GM23338 (cell line): ENCODE measurements at places on chromosomes 3 and 15.
A peak's percentile ranks its signal among the peaks of the same experiment; 100 is the strongest.

GRCh38 chr3:60756241-60757030 is 494.8 kb downstream of the FHIT start:
- DNase-seq = no peak

- DNase-seq = peak; percentile 7
Measured at GRCh38 chr3:159929171-159930141, 59.2 kb upstream of the IL12A start.

DNA sequence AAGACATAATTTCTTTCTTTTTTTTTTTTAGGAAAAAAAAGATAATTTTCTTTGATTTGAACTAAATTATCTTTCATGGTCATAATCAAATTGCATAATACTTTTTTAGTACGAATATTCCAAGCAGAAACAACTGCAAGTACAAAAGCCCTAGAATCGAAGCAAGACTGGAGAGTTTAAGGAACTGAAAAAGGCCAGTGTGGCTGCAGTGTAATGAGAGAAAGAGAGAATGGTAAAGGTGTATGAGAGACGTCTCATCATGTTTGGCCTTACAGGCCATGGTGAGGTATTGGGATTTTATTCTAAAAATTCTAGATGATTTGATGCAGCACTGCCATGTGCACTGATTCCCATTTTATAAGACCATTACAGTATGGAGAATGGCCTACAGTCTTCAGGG is 180.9 kb downstream of the SUCNR1 start:
- no peak for DNase-seq

DNA sequence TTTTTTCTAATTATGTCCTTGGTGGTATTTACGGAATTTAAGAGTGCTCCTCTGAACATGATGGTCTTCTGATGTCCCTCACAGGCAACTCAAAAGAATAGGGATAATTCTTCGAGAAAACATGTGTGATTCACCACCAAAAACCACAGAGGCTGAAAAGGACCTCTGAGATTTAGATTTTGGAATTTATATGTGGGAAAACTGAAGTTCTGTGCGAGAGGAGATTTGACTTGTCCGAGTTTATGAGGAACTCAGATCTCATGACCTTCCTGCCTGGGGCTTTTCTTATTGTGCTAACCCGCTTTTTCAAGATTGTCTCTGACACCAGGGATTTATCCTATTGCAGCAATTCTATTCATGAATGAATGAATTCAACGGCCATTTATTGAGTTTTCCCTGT is 142.4 kb downstream of the FAM43A start:
- DNase-seq = no peak

- DNase-seq = no peak
Measured at GRCh38 chr3:8183627-8184026, 318.0 kb upstream of the LMCD1 start.

GRCh38 chr3:111669926-111670630 is 74.9 kb upstream of the ZBED2 start:
- DNase-seq = no peak

- DNase-seq = no peak
Measured at GRCh38 chr3:32454731-32455608, 47.7 kb downstream of the CMTM6 start.

GRCh38 chr15:90456236-90456635 is 68.2 kb downstream of the IQGAP1 start:
- DNase-seq = peak; percentile 56

GRCh38 chr3:41053220-41053619 is 146.1 kb upstream of the CTNNB1 start:
- no peak for DNase-seq

- DNase-seq = no peak
Measured at GRCh38 chr15:70154718-70155347, 57.1 kb upstream of the TLE3 start.

- no peak for DNase-seq
Measured at GRCh38 chr3:181966393-181966792, 254.7 kb downstream of the SOX2 start.

- no peak for DNase-seq
Measured at GRCh38 chr3:88364926-88365325, 215.2 kb downstream of the C3orf38 start.

GRCh38 chr15:81165535-81165934 is 31.1 kb upstream of the IL16 start:
- no peak for DNase-seq

DNA sequence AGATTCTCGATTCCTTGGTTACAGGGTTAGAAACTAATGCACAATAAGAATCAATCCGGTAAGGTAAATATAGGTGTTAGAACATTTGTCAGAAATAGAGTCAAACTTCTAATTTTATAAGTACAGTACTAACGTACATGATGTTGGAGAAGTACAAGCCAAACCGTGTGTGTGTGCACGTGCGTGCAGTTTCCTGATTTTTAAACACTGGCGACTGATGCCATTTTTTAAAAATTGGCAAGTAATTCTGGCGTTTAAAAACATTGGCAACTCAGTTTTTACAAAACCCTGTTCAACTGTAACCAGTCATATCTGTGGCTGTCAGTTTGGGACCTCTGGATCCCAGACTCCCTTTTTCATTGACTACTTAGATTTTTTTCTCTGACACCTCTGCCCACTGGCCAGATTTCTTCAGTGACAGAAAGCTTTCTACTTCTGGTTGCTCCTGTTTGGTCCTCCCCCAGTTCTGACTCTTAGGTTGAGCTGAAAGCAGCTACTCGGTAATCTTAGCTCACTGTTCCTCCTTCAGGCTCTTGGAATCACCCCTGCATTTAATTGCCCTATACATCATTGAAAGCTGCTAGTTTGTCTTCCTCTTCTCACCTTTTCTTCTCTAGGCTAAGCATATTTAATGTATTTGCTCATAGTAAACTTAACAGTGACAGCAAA is 843 bp downstream of the ATG7 start:
- DNase-seq = no peak

DNA sequence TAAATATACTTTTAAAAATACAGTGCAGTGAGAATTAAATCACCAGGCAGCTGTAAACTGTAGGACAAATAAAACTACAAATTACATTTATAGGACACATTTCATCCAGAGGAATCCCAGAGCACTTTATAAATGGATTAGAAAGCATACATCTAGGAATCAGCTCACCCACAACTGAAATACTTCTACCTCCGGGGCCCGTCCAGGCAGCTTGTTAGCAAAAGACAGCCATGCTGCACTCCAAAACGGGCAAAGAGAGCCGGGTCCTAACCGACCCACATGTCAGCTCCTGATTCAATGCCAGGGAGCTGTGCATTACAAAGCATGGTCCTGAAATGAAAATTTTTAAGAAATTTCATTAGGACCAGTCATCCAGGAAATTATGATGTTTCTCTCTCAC is 234.1 kb downstream of the CBLB start:
- DNase-seq = no peak

DNA sequence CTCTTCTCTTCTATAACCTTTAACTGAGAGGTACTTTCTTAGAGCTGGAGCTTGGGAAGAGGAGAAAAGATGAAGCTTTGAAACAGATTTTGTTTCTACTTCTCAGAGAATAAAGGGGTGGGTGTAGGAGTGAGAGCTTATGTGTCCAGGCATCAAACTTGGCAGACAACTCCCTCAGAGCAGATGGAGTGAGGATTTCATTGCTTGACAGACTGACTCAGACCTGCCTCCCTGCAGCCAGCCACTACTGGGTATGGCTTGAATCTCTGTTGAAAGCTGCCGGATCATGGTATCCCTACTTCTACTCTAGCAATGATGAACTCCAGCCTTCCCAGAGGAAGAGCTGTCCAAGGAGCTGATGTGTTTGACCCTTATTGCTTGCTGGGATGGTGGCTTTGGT is 36.7 kb downstream of the SYN2 start:
- DNase-seq = no peak

GRCh38 chr3:11629716-11630115 is 14.0 kb downstream of the VGLL4 start:
- DNase-seq = no peak

GRCh38 chr3:168383573-168383972 is 287.8 kb upstream of the GOLIM4 start:
- no peak for DNase-seq

DNA sequence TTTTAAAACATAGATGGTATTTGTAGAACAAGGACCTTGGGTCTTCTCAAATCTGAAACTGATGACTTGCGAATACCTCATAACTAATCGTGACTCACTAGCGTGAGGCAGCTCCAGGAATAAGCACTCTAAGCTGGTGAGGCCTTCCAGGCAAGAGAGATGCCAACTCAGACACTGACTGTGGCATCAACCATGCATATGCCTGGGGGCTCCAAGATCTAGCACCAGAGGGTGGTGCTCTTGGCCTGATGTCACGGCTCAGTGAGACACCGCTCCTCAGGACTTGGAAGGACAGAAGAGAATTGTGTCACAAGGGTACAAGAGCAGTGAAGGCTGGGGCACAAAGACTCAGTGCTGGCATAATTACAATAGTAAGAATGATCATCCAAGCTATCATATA is 125.0 kb upstream of the TRIM42 start:
- DNase-seq = peak; percentile 3

DNA sequence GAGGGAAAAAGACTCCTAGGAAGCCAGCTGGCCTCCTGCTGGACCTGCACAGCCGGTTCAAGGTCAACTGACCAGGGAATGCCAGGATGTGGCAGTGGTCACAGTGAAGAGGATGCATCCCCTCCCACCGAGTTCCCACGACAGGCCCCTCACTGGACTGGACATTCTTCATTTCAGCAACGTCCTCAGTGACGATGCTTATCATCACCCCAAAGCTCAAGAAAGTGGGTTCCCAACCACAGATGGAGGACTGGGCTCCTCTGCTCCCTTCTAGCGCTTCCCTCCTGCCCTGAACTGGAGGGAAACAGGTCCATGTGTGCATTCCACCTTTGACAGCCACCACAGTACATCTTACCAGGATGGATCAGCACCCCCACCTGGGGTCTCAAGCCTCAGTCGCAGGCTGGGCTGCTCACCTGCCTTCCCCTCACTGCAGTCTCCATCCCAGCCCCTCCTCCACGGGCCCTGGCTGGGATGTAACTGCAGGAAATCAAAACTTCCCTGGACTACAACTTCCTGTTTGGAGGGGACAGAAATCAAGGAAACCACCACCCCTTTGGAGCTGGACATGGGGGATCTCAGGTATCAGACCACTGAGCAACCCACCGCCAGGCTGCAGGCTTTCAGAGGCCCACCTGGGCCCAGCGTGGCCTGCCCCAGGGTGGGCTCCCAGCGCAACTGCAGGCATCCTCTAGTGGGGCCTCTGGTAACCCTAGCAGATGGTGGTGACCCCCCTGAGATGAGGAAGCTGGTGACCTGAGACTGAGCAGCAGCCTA is 7.3 kb downstream of the CALML4 start:
- DNase-seq = no peak

DNA sequence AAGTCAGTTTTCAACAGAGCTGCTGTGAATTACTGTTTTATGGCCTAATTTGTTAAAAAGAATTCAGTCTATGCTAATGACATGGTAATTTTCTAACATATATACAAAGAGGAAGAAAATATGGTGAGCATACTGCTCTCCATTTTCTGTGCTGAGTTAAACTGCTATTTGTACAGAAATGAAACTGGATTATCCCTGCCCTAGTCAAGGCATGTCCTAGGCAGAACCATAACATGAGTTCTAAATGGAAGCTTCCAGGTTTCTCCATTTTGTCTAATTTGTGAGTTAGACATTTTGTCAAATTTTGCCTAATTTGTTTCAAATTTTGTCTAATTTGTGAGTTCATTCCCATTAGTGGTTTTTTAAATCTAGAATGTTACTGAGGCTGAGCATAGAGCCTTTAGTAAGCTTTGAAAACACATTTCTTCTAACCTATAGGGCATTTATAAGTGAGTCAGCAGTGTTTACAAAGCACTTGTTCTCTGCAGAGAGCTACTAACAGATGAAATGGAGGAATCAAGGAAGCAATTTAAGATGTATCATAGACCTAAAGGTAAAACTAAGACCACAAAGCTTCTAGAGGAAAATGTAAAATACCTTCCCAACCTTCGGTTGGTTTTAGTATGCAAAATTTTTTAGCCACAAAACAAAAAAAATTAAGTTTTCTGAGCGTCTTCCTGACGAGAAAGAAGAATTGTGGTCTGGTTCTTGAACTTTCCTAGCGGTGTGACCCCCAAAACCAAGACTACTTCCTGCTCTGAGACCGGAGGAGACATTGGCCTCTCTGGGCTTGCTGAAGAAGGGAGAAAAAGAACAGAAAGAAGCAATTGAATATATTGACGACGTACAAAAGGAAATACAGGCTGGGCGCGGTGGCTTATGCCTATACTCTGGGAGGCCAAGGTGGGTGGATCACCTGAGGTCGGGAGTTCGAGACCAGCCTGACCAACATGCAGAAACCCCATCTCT is 9.8 kb downstream of the P2RY14 start:
- no peak for DNase-seq

- no peak for DNase-seq
Measured at GRCh38 chr15:44490622-44491021, 46.3 kb upstream of the EIF3J start.

DNA sequence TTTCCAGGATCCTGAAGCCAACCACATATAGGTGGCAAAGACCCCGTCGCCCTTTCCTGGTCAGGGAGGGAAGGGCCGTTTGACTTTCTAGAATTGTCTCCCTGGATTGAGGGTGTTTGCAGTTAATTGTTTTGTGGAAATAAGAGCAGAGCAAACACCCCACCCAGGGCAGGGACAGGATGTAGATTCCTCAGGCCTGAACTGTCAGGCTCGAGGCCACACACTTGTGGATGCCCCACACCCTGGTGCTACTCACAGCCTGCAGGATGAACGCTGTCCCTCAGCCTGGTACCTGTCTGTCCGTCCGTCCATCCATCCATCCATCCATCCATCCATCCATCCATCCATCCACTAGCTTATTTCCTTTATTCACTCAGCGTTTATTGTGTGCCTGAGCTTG is 29.9 kb upstream of the FLNB start:
- DNase-seq = no peak

DNA sequence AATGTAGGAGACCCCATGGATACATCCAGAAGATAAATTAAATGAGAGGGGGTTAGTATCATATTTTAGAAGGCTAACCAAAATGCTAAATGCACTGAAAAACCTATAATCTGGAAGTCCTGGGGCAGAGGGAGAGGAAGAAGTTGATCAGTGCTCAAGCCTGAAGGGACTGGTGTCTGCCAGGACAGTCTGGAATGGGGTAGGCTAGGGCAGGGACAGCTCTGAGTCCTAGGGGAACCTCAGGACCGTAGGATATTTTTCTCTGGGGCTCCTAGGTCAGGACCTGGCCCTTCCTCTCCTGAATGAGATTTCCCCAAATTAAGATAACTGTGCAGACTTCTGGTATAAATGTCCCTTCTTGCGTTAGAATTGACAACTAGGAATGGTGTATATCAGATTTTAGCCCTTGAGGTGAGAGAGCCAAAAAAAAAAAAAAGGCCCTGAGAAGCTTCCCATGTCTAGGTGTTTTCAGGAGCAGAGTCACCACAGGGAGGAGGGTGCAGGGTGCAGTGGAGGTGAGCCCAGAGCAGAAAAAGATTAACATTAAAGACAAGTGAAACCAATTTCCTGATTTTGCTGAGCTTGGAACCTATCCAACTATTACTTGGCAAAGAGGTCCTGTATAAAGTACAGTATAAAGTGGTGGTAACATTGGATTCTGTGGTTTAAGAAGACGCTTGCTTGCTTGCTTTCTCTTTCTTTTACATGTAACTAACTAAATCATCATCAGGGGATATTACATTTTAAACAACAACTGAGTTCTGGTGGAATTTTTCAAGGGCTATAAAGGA is 63.5 kb downstream of the HACD2 start:
- DNase-seq = no peak

- no peak for DNase-seq
Measured at GRCh38 chr3:168250415-168250861, 154.7 kb upstream of the GOLIM4 start.

- DNase-seq = no peak
Measured at GRCh38 chr3:84683493-84683892, 275.3 kb upstream of the CADM2 start.

- no peak for DNase-seq
Measured at GRCh38 chr15:33754242-33754641, 214.1 kb upstream of the CHRM5 start.
